ENCODE measurements at places on chromosomes 2 and 18.

DNA sequence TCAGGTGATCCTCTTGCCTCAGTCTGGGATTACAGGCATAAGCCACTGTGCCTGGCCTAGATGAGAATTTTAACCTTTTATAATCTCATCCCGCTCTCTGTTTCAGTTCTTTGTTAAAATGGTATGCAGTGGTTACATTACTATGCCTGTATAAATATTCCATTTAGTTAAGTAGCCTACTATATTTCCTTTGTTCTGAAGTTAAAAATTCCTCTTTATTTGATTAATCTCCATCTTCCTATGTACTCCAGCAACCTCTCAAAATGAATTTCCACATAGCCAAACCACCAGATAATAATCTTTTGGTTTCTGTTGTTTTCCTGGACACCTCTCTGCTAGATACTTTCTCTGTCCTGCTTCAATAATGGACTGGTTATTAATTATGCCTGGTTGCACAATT lies 15.8 kb downstream of the RAB10 start:
- DNase-seq: no peak

- no peak for DNase-seq
These were observed 13.9 kb downstream of the ODC1 start for GRCh38 chr2:10433947-10434885.

DNA sequence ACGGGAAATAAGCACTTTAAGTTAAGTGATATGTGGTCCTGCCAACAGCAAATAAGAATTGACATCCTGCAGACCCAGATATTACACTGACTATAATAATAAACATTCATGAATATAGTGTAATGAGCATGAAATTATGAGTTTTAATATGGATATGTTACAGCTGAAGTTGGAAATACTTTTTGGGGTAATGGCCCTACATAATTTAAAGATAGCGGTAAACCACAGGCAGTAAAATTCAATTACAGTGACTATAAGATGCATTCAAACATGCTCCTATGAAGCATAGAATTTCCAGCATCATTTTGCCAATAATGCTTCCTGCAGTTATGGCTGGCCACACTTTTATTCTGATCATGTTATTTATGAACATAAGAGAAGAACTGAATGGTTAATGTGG lies 49.4 kb upstream of the LRRTM4 start:
- DNase-seq: no peak

DNA sequence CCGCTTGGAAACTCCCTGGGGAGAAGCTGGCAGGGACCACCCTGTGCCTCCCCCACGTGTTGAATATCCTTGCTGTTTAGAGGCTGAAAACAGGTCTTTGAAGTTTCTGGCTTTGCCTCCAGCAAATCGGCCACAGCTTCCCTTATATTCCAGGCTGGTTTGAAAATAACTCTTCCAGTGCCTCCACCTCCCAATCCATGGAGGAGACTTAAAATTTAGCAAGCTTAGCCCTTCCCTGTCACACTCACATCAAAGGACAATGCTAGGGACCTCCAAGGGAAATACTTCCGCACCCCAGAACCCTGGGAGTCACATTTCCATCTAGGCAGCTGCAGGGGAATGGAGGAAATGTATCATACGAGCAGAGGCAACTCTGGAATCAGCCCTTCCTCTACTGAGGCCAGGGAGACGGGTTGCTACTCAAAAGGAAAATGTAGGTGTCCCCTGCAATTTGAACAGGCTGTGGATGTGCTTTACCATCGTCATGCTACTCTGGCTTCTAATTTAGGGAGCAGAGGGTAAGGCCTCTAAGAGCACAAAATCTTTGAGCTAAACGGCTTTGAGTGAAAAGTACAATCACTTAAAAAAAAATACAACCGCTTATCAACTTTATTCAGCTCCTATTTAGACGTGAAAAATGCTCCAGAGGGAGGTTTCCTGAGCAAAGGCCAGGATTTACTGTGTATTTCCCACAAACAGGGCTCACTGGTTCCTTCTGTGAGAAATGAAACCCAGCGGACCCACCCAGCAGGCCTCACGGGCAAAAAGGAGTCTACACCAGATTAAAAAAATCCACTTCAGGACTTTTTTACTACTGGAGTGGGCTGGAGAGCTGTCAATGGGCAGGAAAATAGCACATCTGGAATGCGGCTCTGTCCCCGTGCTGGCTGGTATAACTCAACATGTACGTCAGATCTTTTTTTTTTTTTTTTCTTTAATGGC lies 49.4 kb upstream of the PKDCC start:
- DNase-seq: no peak

DNA sequence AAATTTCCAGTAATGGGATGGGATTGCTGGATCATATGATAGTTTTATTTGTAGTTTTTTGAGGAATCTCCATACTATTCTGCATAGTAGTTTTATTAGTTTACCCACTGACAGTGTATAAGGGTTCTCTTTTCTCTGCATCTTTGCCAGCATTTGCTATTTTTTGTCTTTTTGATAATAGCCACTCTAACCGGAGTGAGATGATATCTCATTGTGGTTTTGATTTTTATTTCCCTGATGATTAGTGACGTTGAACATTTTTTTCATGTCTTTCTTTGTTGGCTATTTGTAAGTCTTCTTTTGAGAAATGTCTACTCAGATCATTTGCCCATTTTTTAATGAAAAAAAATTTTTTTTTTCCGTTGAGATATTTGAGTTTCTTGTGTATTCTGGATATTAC lies 26.1 kb downstream of the TMEM17 start:
- DNase-seq: no peak

DNA sequence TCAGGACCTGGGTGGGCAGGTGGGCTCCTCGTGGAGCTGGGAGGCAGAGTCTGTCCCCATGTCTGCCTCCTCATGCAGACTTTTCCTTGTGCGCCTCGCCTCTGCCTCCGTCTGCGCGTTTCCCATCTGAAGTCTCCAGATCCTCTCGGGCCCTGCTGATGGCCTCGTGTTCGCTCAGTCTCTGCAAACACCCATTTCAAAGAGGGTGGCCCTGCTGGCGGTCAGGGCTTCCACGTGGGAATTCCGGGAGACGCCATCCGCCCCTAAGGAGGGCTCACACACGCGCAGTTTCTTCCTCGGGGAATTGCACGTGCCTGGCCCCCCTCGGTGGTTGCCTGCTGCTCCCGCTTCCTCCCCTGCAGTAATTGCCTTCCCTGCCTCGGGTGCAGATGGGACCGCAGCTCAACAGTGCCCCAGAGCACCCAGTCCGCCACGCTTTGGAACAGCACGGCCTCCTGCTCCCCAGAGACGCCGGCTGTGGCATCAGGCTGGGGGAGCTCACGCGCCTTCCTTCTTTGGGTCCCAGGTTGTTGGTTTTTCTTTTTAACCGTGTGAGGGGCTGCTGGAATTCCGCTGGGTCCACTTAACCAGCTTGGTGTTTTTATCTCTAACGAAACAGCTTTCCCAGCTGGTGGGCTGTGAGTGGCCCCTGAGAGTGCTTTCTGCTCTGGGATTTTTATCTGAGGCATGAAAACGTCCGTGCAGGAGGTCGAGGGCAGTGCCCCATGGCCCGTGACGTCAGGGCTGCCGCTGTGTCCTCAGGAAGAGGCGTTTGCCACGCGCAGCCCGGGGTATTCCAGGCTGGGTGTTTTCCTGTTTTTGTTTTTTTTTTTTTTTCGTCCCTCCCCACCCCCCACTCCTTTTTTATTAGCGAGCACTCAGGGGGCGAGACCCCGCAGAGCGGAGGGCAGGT lies 16.1 kb downstream of the NFATC1 start:
- no peak for DNase-seq

- DNase-seq: peak; percentile 20
These were observed 29.6 kb upstream of the TMEM177 start for GRCh38 chr2:119649364-119649917.

- DNase-seq: no peak
These were observed 11.7 kb downstream of the ZAP70 start for GRCh38 chr2:97724946-97725688.

GRCh38 chr2:85814802-85815550 lies 61.2 kb downstream of the ATOH8 start:
- DNase-seq: no peak

DNA sequence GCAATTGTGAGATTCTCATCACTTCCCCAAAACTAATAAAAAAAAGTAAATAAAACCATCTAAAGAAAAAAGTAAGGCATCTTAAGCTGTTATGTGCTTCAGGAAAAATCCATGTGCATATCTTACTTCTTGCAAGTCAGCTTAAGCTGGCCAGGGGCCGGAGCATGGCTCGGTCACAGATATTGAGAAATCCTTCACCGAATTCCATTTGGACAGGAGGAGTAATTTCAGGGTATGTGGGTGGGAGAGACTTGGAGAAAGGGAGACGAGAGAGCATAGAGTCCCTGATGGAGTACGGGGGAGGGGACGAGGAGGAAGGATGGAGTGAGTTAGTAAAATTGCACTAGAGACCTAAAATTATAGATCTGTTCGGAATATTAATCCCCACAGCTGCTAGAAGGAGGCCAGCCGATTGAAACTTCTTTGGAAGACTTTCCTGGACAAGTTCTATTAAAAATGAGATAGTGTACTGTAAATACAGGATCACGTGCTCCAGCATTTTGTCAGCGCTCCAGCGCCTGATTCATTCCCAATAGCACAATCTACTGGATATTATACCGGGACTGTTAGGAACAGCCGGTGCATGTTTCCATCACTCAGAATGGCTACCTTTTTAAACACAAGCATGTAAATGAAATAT lies 438.5 kb downstream of the ZNF516 start:
- no peak for DNase-seq

DNA sequence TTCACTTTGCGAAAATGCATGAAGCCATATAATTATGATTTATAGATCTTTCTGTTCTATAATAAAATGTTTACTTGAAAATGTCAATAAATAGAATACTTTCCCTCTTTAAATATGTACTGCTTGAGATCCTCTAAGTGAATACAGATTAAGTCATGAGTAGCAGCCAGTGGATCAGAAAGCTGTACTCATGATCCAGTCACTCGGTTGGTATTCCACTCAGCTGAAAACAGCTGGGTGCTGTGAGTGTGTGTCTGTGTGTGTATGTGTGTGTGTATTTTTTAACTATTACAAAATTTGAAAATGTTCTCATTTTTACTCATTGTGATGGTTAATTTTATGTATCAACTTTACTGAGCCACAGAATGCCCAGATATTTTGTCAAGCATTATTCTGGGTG lies 141.6 kb upstream of the CYP26B1 start:
- DNase-seq: no peak

GRCh38 chr2:186532891-186533290 lies 46.8 kb downstream of the ZC3H15 start:
- peak; percentile 6 for DNase-seq

DNA sequence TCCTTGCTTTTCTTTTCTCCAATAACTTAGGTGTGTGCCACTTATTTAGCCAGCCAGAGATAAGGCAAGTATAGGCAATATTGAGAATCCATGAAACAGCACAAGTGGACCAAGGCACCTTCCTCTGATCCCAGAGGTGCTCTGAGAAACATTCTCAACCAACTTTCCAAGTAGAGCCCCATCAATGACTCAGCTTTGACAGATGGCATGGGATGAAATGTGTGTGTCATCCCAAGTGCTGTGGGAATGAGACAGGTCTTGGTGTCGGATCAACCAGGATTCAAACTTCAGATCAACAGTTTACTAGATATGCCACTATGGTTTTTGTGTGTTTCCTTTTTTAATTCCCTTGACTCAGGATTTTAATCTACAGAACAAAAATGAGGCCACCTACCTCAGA lies 164.0 kb downstream of the GRB14 start:
- DNase-seq: no peak

GRCh38 chr2:24620936-24621335 lies 129.9 kb downstream of the NCOA1 start:
- DNase-seq: no peak

GRCh38 chr18:22838221-22838620 lies 94.9 kb upstream of the RBBP8 start:
- no peak for DNase-seq

GRCh38 chr2:172445851-172446250 lies 18.5 kb downstream of the ITGA6 start:
- no peak for DNase-seq

DNA sequence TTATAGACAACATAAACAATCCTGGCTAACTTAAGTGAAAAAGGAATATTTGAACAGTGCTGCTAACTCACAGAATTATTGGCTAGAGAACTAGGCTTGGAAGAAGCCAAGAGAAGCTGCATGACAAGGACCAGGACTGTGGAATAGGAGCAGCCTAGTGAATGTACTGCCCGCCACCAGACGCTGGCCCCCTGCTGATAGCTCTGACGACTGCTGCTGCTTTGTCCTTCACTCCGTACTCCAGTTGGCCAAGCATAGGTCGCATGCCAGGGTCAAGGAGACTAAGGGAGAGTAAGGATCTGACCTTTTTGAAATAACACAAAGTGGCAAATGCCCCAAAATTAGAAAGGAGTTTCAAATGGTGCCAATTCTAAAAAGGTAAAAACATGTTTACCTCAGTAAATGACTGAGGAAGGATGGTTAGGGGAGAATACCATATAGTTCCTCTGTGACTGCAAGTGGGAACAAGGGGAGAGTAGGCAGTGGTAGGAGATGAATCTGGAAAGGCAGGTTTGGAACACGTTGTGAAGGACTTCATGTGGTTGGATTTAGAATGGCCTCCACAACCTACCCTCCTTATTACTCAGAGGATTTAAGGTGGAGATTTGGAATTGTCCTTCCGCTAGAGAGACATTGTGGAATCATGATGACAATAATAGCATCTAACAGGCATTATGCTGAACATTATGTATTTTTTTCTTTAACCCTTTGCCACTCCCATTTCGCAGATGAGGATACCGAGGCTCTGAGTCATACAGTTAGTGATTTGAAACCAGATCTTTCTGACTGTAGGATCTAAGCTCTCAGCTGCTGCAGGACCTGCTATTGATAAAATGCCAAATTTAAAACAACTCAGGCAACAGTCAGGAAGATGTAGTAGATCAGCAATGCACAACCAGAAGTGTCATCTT lies 19.5 kb downstream of the STRADB start:
- no peak for DNase-seq

DNA sequence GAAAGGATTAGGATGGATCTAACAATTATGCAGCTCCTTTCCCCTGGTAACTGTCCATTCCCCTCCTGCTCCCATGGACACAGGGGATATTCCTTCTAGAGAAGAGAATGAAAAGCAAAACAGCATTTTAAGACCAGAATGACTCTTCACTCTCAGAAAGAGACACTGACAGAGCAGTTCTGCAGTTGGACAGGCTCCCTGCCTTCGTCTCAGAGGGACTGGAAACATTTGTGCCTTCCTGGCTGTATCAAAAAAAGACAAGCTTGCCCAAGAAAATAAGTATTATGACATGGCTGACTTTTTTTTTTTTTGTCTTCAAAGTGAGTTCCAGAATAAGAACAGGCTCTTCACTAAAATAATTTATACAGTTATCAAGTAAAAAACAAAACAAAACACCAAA lies 9.5 kb downstream of the PID1 start:
- no peak for DNase-seq

Measured in Daoy (cell line).